ENCODE measurements at places on chromosomes 2 and 18.

- DNase-seq, result no peak
Measured at GRCh38 chr2:41859615-41860514, 188.0 kb upstream of the PKDCC start.

GRCh38 chr2:216491793-216492596 lies 6.6 kb upstream of the RPL37A start:
- no peak for DNase-seq

- no peak for DNase-seq
Measured at GRCh38 chr2:109560265-109560664, 53.5 kb downstream of the SEPTIN10 start.

DNA sequence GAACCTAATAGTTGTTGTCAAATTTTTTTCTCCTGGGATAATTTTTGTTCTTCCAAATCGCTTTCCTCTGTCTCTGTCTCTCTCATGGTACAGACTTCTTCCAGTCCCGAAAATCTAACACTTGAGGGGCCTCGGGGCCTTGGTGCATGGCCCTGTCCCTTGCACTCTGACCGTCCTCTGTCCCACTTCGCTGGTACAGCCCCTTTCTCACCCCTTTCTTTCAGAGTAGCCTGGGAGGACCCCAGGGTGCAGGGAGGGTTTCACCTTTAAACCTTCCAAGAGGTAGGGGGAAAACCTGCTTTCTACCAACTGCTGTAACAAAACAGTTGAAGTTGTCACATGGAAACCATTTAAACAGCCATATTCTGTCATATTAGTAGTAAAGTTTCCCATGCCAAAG lies 22.2 kb upstream of the FAHD2A start:
- DNase-seq, result no peak

- no peak for DNase-seq
Measured at GRCh38 chr2:105870858-105871257, 126.1 kb downstream of the NCK2 start.
